ENCODE measurements at places on chromosomes 11 and 22.

DNA sequence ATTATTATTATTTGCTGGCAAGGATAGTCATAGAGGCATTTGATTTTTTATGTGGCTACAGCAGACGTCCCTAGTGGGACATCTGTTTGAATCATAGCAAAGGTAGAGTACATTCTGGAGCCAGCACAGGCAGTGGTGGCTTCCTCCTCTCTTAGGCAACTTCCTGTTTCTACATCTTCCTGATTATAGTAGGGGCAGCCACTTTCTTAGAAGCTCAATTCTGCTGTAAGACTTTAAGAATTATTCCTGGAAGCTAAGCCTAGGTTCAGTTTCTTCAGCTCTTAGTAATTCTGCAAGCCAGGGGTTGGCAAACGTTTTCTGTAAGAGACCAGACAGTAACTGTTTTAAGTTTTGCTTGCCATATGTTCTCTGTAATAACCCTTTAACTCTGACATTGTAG, 129.3 kb upstream of the TENM4 start:
- DNase-seq, result no peak

- DNase-seq, result no peak
Measured at GRCh38 chr11:16291729-16292128, 64.6 kb downstream of the SOX6 start.

GRCh38 chr11:57306940-57307565, 17.7 kb downstream of the TNKS1BP1 start:
- DNase-seq, result no peak

GRCh38 chr11:123707206-123707605, 34.3 kb downstream of the ZNF202 start:
- DNase-seq, result no peak

- no peak for DNase-seq
Measured at GRCh38 chr11:69075421-69076128, 26.8 kb downstream of the TPCN2 start.

GRCh38 chr22:31347251-31348008, 1.3 kb upstream of the PATZ1 start:
- DNase-seq, result no peak

DNA sequence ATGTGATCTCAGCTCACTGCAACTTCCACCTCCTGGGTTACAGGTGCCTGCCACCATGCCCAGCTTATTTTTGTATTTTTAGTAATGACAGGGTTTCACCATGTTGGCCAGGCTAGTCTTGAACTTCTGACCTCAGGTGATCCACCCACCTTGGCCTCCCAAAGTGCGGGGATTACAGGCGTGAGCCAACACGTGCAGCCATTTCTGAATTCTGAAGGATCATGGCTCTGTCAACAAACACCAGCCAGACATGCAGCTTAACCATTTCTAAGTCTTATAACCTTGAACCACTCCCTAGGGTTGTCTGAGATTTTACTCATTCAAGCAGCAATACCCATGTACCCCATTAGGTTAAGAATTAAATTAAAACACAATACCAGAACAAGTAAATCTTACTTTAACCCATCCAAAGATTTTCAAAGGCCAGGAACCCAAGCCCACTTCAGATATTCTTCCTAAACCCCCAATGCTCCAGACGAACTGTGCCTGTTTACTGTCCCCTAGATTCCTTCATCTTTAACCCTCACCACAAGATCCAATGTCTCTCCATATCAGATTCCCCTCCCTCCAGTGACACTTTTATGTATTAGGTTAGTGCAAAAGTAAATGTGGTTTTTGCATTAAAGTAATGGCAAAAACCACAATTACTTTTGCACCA, 4.0 kb downstream of the RPS13 start:
- DNase-seq, result no peak

DNA sequence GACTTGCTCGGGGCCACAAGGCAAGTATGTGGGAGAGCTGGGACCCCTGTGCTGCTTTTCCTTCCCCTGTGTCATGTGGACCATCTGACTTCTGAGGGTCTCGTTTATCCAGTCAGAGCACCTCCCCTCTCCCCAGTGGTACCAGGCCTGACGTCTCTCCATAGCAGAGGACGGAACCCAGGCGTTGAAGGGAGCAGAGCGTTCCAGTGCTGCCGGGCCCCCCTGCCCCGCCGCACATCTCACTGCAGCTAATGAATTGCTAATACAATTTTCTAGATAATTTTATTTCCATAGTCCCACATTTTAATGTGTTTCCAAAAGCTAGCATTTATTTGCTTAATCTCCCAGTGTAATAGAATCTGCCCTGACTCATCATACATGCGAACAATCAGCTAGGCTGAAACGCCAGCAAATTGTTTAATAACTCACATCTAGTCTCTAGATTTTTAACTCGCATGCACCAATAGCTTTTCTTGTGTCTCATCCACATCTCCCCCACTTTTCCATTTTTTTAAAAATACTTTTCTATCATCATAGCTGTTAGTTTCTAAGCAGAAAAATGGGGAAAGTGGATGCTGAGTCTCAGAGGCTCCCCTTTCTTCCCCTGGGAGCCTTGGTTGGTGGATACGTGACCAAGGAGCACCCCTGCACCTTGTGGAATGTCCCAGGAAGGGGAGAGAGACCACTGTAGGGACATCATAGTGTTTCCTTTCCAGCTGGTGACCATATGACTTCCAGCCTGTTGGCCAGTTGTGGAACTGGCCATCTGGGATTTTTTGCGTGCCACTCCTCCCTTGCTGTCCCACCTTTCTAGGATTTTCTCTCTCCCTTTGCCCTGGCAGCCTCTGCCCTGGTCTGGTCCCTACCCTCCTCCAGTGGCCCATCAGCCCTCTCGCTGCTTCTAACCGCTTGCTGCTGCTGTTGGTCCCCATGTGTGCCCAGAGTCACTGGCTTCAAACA, 58.6 kb upstream of the NNMT start:
- DNase-seq, result no peak

GRCh38 chr11:28903716-28904115, 795.5 kb downstream of the METTL15 start:
- no peak for DNase-seq

- DNase-seq, result no peak
Measured at GRCh38 chr11:72239849-72240460, 4.0 kb downstream of the PHOX2A start.

GRCh38 chr11:15780837-15781236, 575.5 kb downstream of the SOX6 start:
- DNase-seq, result no peak

- no peak for DNase-seq
Measured at GRCh38 chr11:6531267-6531752, 34.2 kb downstream of the DNHD1 start.

DNA sequence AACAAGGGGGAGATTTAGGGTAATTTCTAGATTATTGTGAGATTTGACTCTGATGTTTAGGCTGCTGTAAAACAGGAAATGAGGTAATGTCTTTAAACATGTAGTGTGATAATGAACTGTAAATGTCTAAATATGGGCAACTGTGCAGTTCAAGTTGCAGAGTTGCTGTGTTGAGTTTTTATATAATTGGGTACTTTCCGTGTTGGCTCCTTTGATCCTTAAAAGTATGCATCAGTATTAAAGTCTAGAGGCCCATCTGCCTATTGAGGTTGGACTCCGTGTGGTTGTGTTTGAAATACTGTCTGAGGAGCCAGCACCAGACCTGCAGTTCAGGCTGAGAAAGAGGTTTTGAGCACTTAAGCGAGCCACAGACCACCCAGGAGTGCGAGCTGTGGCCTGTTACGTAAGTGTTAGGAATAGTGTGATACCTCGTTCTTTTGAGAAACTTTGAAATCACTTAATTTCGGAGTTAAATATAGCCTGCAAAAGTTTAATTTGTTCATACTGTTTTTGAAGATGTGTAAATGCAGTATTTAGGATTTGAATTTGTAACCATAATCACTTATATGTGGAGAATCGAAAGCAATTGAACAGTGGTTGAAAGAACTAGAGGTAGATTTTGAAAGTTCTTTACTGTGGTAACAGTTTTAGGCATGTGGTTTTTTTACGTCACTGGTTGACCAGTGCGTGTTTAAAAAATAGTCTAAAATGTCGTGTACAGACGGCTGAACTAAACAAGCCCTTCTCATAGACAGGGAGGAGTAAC, 9.0 kb downstream of the FAM118A start:
- DNase-seq, result no peak

DNA sequence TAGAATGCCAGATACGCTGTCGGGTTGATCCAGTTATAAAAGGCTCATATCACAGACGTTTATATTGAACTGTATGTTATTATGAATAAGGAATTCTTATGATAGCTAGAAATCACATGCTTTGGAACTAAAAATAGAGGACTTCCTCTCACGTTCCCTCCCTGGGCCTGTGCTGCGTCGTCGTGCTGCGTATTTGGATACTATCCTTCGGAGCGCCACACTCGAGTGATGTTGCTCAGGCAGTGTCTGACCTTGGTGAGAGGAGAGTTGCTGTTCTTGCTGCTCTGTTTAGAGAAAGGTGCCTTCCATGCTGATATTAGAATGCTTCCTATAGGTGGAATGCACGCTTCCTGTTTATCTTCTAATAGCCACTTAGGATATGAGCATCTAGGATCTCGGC, 20.2 kb upstream of the ST14 start:
- DNase-seq, result no peak

- no peak for DNase-seq
Measured at GRCh38 chr11:67252831-67253239, 13.4 kb upstream of the GRK2 start.

- no peak for DNase-seq
Measured at GRCh38 chr11:32427616-32427934, 7.8 kb downstream of the WT1 start.

GRCh38 chr22:19127329-19128008, 3.6 kb upstream of the TSSK2 start:
- no peak for DNase-seq

DNA sequence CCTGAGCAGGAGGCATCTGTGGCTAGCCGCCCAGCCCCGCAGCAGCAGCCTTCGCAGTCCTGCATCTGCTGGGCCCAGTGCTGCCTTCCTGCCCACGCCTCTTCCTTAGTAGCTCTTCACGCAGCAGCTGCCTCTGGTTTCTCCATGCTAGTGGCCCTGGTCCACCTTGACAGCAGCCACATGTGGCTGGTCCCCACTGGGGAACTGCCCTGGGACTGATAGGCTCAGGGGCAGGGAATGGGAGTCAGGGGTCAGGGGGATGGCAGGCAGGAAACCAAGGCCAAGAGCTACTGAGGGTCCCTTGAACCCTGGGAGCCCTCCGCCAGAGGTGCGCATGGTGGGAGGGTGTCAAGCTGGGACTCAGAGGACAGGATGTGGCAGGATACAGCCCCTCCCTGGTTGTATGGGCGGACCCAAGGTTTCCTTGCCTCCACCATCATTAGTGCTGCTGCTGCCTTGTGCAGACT, 99.4 kb upstream of the PITPNB start:
- no peak for DNase-seq

- DNase-seq, result no peak
Measured at GRCh38 chr11:97110376-97110775, 720.6 kb downstream of the JRKL start.

GRCh38 chr11:15878756-15879155, 477.6 kb downstream of the SOX6 start:
- no peak for DNase-seq

DNA sequence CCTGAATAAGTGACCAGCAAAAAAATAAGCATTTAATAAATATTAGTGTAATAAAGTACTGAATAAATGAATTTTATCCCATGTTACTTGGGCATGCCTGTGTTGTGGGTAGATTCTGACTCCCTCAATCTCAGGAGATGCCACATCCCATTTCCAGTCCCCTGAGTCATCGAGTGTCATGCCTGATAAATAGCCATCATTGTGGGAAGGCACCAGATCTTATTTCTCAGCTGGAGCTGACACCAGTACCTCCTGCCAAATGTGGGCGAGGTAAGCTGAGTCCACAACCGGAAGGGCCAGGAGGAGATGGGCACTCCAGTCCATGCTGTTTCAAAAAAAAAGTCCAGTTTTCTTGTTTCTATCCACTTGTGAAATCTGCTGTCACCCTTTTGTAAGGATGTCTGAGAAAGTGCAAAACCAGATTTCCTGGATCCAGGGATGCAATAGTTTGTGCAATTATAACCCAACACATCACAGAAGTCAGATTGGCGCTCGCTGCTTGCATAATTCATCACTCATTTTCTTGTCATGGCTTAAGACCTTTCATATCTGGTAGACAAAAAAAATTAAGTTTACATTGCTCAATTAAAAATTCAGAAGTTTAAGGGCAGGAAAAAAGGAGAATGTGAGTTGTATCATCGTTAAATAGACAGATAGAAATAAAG, 311.6 kb downstream of the MIAT start:
- no peak for DNase-seq

- DNase-seq, result no peak
Measured at GRCh38 chr11:68773521-68774193, 22.3 kb upstream of the TESMIN start.

DNA sequence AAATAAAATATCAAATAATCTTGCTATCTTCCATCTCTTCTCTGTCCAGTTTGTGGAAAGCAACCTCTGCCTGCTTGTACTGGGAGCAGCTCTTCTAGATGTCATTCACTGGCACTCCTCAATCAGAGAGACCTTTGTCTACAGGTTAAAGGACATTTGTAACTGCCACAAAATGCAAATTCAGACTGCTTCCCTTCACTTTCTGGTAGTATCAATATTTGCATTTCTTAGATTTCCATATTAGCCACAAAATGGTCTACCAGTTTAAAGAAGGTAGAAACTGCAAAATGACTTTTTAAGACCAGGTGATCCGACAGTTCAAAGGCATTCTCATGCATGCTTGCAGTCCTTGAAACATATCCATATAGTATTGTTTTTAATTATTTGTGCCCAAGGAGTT, 51.7 kb upstream of the RCN1 start:
- no peak for DNase-seq

DNA sequence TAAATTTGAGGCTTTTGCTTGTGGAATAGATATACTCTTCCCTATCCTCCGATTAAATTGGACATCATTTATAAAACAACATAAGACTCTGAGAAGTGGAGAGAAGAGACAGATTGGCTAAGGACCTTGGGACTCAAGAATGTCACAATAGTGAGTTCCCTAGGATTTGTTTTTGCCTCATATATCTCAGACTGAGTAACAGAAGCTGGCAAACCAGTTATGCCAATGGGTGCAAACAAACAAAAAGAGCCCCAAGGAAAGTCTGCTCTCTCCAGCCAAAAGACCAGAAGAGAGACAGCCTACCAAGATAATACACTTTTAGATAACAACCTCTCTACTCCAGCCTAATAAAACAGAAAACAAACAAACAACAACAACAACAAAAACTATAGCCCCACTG, 28.9 kb downstream of the DEUP1 start:
- DNase-seq, result no peak

GRCh38 chr11:57391111-57391510, 661 bp upstream of the PRG2 start:
- DNase-seq, result no peak

GRCh38 chr11:122691549-122692150, 36.1 kb downstream of the UBASH3B start:
- no peak for DNase-seq

GRCh38 chr11:132850266-132850665, 682.0 kb downstream of the OPCML start:
- DNase-seq, result no peak

DNA sequence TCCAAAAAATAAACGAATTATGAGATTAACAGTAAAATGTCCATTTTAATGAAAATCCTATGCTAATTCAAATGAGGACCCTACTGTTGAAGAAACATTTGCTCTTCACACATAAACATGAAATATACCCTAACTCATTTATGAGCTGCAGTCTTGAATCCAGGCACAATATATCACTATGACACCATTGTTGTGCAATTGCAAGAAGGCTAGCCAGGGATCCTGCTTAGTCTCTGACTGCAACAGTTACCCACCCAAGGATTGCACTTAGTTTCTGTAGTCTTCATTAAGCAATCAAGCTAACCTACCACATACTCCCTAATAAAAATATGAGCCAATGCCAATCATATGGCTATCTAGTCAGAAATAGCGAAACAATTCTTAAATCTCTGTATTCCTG, 981.0 kb upstream of the FAT3 start:
- no peak for DNase-seq

- DNase-seq, result no peak
Measured at GRCh38 chr22:30705710-30706651, 11.3 kb downstream of the OSBP2 start.

All from H1 (cell line).